M059J (cell line): ENCODE measurements at places on chromosomes 6 and 20. TPM values are rescaled to one million over a fixed set of nuclear protein-coding genes. Genes with fewer than 3 reads are reported as not detected.

DNA sequence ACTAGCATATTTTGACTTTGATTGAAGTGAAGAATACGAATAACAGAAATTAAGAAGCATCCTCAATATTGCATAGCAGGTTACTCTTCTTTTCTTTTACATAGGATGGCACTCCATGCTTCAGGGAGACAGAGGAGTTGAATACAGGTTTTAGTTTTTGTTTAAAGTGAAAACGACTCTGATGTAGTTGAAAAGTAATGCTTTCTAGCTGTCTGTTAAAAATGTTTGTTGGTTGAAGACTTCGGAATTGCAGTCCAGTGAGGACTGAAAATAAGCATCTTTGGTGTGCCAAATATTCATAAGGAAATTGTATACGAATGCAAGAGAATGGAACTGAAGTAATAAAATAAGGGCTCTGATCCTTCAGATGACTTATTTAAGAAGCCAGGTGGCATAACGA is 618 bp upstream of the SLC16A10 start:
- no peak for DNase-seq

- DNase-seq, result no peak
Observed at GRCh38 chr6:169213814-169214520, 39.7 kb downstream of the THBS2 start.

DNA sequence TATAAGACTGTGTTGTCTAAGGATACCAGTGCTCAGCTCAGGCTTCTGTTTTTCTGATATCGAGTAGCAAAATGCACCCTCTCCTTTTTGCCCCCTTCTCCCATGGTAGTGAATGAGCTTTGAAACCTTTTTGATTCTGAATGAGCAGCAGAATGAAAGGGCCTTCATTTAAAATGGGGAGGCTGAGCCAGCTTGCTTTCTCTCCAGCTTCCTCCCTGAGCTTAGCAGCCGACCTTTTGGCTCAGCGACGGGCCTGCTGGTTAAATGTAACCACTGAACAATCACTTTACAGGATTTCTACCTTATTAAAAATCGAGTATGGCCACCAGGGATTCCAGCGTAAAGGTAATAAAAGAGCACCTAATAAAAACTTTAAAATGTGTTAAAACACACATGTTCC is 133.7 kb upstream of the SPACA1 start:
- DNase-seq, result no peak

DNA sequence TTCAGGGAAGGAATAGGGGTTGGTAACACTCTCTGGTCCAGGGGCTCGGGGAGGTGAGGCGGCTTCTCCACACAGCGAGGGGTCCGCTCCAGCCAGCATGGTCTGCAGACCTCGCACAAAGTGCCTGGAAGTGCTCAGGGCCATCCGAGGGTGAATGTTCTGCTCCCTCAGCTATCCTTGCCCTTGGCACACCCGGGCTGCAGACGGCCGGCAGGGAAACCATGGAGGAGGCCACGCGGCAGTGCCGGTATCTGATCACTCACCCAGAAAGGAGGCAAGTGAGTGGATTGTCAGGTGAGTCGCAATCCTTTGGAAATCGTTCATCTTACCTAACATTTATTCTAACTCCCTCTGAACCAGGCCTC is 62.0 kb downstream of the DLL1 start:
- no peak for DNase-seq

IMPG1 gene
- total RNA-seq, result not detected in 2 replicates

- DNase-seq, result no peak
Observed at GRCh38 chr6:169243661-169244060, 10.0 kb downstream of the THBS2 start.

PPP1R16B gene
- not detected in 2 replicates for total RNA-seq

EYS gene
- 0.17 and 0.99 TPM in 2 replicates for total RNA-seq

- DNase-seq, result no peak
Observed at GRCh38 chr6:25107218-25107617, 171.5 kb upstream of the RIPOR2 start.
